ENCODE measurements at places on chromosomes 12 and 14.
A peak's percentile ranks its signal among the peaks of the same experiment; 100 is the strongest.

DNA sequence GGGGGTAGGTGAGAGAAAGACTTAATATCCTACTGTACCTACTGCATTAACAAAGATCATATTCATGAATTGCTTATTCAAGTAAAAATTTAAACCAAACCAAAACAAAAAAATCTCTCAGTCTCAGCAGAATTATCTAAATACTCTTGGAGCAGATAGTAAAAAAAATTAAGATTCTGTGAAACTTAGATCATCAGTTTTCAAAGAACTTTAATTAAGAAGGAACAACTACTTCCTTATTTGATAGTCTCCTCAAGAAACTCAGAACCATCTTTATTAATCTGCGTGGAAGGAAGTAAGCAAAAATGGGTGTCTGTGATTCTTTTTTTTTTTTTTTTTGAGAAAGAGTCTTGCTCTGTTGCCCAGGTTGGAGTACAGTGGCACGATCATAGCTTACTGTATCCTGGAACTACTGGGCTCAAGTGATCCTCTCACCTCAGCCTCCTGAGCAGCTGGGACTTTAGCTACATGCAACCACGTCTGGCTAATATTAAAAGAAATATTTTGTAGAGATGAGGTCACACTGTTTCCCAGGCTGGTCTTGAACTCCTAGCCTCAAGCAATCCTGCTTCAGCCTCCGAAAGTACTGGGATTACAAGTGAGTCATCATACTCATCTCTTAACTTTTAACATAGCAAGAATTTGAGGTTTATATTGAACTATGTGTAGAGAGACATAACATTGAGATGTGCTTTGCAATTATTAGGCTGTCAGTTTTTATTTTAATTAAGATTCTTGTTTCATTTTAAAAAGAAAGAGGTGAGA is 37.4 kb downstream of the GAS2L3 start:
- no peak for DNase-seq

DNA sequence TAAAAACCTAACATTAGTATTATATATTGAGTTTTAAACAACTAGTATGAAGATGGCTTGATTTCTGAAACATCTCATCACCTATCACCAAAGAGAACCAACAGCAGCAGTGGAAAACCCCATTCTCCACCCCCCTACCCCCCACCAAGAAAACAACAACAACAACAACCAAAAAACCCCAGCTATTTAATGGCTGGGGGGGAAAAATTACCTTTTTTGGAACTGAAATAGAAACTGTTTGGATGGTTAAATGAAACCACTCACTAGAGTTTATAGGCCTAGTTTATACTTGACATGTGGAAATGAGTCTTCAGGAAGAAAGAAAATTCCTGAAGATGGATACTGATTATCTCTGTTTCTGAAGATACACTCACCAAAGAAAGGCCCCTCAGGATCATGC is 30.3 kb downstream of the PPP2R5E start:
- no peak for DNase-seq

GRCh38 chr12:105705765-105706164 is 375.3 kb downstream of the C12orf75 start:
- no peak for DNase-seq

DNA sequence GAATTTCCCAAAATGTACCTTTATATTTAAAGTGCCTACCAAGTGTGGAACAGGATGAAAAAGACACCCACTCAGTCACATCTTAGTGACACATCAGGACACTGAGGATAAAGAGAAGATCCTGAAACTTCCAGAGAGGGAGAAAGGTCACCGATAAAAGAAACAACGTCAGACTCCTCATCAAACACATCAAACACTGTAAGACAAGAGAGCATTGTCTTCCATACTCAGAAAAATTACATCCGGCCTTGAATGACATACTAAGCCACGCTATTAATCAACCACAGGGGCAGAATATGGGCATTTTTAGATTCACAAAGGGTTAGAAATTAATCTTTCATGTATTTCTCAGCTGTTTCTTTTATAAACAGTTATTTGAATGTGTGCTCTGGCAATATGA is 490.3 kb downstream of the APAF1 start:
- no peak for DNase-seq

DNA sequence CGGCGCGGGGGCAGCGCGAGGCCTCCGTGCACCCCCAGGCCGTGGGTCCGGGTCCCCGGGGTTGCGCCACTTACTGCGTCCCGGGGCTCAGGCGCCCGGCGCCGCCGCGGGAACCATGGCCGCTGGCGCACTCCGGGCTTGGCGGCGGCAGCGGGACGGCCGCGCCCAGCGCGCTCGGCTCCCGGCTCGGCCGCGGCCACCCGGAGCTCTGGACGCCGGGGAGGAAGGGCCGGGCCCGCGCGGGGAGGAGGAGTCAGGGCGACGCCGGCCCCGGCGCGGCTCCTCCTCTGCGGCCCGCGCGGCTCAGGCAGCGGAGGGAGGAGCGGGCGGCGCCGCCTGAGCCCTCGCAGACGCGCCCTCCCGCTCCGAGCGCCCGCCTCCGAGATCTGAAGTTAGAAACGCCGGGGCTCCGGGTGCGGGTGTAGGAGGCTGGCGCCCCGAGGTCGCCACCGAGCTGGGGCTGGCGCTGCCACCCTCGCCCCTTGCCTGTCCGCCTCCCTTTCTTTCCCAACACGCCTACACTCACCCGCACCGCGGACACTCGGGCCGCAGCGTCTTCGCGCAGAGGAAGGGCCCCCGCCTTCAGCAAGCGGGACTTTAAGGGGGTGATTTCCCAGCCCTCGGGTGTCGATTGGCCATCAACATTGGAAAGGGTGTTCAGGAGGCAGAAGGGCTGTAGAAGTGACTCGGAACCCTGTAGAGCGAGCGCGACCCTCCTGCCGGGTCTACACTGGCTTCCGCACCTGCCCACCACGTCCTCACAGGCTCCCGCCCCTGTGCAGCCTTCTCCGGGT is at the start of gene NIN:
TSS of gene NIN (minus strand) at position 231 of the 794 bp plus-strand sequence. CDS start 9,106 bp downstream, outside the sequence.
- DNase-seq: peak; percentile 80

GRCh38 chr14:37591311-37591940 is 3.6 kb downstream of the FOXA1 start:
- peak; percentile 86 for DNase-seq

GRCh38 chr12:1147821-1148220 is 156.8 kb downstream of the ERC1 start:
- DNase-seq: no peak

GRCh38 chr12:3213188-3213587 is 136.0 kb downstream of the TSPAN9 start:
- no peak for DNase-seq

DNA sequence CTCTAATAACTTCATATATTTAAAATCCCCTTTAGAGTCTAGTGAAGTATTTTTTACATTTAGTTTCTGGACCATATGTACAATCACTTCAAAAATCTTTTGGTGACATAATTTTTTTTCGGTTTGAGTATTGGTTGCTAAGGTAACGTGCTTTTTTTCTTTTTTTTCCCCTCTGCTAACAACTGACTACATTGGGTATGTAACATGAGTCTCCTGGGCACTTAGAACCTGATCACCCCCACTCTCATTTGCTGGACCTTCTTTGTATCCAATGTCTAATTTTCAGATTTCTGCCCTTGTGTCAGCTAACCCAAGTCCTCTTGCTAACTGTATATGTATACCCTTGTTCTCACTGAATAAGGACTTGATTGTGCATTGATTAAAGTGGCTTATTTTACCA is 592.9 kb upstream of the FLRT2 start:
- DNase-seq: no peak

DNA sequence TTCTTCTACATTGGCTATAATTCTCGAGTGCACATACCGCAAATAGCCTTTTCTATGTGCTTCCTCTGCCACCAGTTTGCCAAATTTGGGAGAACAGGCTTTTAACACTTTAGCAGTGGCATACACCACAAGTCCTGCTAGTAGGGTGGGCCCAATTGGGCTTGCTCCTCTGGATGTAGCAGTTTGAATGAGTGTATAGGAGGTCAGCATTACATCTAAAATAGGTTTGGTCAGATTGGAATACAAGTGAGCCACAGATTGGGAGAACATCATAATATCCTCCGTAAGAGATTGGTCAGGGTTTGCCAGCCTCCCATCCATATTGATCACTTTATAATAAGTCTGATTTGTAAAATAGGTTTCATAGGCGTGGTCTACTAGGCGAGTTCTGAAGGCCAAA is 902 bp downstream of the ABCD2 start:
- no peak for DNase-seq

- DNase-seq: no peak
These were observed 207.1 kb downstream of the DPF3 start for GRCh38 chr14:72686832-72687231.

- DNase-seq: no peak
These were observed 16.7 kb downstream of the ZNF664 start for GRCh38 chr12:123989753-123990152.

DNA sequence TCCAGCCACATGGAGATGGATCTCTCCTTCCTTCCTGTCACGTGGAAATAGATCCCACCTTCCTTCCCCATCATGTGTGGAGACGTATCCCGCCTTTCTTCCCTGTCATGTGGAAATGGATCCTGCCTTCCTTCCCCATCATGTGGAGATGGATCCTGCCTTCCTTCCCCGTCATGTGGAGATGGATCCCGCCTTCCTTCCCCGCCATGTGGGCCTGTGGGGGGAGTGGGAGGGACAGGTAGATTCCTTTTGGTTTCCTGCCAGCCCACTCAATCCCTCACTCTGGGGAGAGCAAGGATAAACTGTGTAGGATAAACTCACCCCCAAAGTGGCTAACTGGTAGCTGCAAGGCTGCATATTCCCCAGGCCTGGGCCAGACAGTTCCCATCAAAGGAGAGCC is 31.7 kb upstream of the TDRD9 start:
- no peak for DNase-seq

- DNase-seq: no peak
These were observed 657.8 kb downstream of the GALC start for GRCh38 chr14:87334997-87335685.

Data from ecto neural progenitor cell (in vitro differentiated cells).